NCI-H460 (cell line): ENCODE measurements at places on chromosomes 4 and X. TPM values are rescaled to one million over a fixed set of nuclear protein-coding genes. Genes with fewer than 3 reads are reported as not detected.

The SRPX2 gene
- 34.8 and 39.8 TPM in 2 replicates for total RNA-seq

The USP27X gene
- total RNA-seq: 1.3 and 2.1 TPM in 2 replicates

The SCD5 gene
- 5.6 and 6.4 TPM in 2 replicates for total RNA-seq

The PCDH18 gene
- total RNA-seq: 0.35 and 0.46 TPM in 2 replicates

The PAGE2B gene
- not detected in 2 replicates for total RNA-seq

The MAGEH1 gene
- 9.4 and 10.8 TPM in 2 replicates for total RNA-seq

The NPNT gene
- total RNA-seq: 0.12 and 0.38 TPM in 2 replicates

The STATH gene
- not detected in 2 replicates for total RNA-seq

The ZXDA gene
- total RNA-seq: 6.5 and 6.8 TPM in 2 replicates

The NPFFR2 gene
- not detected in 2 replicates for total RNA-seq

The TRAM1L1 gene
- 4.0 and 4.2 TPM in 2 replicates for total RNA-seq

The SLC35A2 gene
- 22.8 and 25.9 TPM in 2 replicates for total RNA-seq

The FAT4 gene
- 11.6 and 12.3 TPM in 2 replicates for total RNA-seq

The ACE2 gene
- total RNA-seq: 0.12 and 0.55 TPM in 2 replicates

The FAM133A gene
- 1.6 and 2.1 TPM in 2 replicates for total RNA-seq

The UPF3B gene
- 6.6 and 11.6 TPM in 2 replicates for total RNA-seq

The HSFX2 gene
- not detected in 2 replicates for total RNA-seq

The MSN gene
- total RNA-seq: 238 and 251 TPM in 2 replicates
